ENCODE measurements at places on chromosomes 3 and 15.

DNA sequence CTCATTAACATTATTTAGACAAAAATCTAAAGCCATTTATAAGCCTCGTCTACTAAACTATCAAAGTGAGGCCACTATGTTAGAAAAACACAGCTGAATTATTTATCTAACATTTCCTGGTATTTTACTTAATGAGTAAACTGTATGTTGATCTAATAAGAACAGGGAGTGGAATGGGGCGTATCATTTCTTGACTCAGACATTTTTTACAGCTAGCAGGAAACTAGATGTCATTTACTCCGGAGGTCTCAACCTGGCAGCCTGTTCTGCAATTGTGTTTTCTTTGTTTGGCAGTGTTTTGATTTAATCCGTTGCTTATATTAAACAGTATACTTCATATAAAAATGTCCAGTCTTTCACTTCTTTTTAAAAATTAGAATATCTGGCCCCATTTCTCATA, 79.1 kb upstream of the ABI3BP start:
- no peak for DNase-seq

DNA sequence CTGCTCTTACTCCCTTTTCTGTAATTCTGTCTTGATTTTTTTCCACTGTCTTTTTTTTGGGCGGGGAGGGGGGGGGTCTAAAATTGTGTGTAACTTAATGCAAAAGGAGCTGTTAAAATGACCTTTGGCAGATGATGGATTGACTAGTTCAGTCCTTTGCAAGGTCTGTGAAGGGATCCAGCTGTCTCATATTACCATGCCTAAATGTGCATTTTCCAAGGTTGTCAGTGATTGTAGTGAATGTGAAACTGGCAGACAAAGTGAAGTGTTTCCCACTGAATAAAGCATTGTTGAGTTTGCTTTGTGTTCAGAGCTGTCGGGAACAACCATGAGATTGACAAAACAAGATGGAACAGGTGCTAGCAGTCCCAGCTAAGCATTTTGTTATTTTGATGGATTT, 110.1 kb upstream of the SKOR1 start:
- no peak for DNase-seq

- no peak for DNase-seq
Observed at GRCh38 chr15:35914573-35914972, 368.6 kb upstream of the DPH6 start.

- DNase-seq: no peak
Observed at GRCh38 chr15:68450192-68450591, 18.2 kb upstream of the ITGA11 start.

- DNase-seq: peak; percentile 60
Observed at GRCh38 chr3:71006810-71007785, 576.4 kb downstream of the FOXP1 start.

DNA sequence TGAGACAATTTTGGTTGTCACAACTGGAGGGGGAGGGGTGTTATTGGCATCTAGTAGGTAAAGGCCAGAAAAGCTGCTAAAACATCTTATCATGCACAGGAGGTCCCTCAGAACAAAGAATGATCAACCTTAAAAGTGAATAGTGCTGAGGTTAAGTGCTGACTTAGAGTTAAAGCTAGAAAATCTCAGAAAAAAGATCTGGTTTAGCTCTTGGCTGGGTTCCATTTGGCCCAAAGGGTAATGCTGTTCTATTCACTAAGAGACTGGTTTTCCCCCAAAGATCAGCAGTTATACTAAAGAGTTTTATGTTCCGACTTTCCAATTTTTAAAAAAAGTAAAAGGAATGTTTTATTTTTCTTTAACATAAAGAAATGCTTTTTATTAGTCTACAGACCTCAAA, 15.6 kb downstream of the DCBLD2 start:
- DNase-seq: no peak

DNA sequence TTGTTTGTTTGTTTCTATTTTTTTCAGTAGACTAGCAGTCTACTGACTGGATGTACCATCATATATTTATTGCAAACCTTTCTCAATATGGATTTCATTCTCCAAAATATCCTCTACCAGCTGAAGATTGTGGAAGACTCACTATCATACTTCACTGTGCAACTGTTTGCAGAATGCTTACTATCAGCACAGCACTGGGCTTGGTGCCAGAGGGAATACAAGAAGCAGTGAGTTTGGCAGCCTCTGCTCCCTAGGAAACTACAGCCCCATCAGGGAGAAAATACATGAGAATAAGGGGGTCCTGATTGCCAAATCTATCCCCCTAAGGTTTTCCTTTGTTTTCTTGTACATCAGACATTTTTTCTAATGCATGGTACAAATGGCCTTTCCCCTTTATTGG, 27.5 kb downstream of the AQP9 start:
- no peak for DNase-seq

GRCh38 chr3:126446301-126446700, 29.4 kb downstream of the ZXDC start:
- no peak for DNase-seq

- no peak for DNase-seq
Observed at GRCh38 chr3:103025880-103026279, 591.1 kb downstream of the ZPLD1 start.

DNA sequence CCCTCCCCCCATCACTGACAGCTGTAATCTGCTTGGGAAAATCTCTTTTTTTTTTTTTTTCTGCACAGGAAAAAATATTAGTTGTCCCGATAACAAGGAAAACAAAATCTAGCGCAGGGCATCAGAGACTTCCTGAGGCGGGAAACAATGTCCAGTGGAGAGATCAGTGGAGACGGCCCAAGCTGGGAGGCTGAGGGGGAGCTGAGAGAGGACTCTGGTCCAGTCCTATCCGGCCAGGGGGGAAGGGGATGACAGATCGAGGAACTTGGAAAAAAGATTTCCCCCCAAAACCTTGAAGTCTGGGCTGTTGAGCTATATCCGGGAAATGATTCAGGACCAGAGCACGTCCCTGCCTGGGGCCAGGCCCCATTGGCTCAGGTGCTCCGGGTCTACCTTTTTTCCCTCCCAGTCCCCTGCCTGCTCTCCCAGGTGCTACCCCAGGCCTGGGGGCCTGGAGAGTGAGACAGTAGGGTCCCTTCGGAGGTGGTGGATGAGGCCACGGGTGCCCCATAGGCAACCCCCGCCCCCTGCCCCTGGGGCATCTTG, 14.0 kb upstream of the DLL4 start:
- no peak for DNase-seq

- no peak for DNase-seq
Observed at GRCh38 chr3:10957976-10958749, 34.4 kb upstream of the SLC6A1 start.

- DNase-seq: no peak
Observed at GRCh38 chr3:53730576-53730975, 115.6 kb downstream of the CHDH start.

DNA sequence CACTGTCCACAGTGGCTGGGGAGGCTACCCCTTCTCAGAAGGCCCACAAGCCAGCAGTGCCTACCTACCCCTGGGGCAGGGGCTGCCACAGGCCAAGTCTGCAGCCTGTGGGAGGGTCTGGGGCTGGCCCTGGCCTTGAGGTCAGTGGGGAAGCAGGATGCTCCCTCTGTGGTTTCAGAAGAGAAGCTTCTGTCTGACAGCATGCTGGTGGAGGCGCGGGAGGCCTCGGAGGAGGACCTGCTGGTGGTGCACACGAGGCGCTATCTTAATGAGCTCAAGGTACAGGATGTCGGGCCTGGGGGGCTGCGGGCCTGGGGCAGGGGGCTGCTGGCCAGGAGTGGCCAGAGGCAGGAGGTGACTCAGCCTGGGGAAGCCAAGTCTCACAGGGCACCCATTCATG, 3.2 kb downstream of the HDAC11 start:
- no peak for DNase-seq

DNA sequence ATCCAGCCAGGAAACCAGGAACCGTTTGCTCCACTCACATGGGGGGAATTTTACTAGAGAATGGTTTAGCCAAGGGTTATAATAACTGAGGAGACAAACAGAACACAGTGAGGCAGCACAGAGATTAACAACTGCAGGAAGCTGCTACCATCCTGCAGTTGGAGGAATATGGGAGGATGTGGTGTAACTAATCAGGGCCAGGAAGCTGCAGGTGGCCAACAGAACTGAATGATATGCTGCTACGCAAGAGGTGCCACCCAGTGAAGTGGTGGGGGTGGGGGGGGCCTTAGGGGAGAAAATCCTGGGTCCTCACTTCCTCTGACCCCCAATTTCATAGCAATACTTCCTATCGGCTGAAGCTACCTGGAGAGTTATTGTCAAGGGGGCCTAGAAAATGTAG, 306.4 kb upstream of the STT3B start:
- no peak for DNase-seq

DNA sequence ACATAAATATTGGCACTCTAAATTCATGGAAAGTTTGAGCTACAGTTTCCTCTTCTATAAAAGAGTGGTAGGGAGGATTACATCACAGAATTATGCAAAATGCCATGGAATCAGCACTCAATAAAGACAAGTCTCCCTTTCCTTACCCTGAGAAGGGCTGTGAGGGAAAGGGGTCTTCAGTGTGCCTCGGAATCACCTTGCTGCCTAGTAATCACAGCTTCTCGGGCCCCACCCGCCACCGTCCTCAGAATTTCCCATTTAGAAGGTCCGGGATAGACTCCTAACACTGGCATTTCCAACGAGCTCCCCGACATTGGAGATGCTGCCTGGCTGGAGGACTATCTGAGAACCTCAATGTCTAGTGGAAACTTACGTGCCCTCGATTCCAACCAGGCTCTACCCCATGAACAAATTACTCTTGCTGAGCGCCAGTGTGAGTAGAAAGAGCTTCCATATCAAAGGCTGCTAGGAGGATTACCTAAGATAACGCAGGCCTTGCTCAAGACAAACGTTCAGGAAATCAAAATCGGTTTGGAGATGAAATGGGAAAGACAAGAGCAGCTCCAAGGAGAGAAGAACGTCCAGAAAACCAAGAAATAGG, 92.1 kb upstream of the CHD2 start:
- DNase-seq: no peak

All from NT2/D1 (cell line).